ENCODE measurements at places on chromosomes 13 and 19.
A peak's percentile ranks its signal among the peaks of the same experiment; 100 is the strongest.

GRCh38 chr19:50720181-50720920 is 749 bp upstream of the SHANK1 start:
- DNase-seq = no peak

- no peak for DNase-seq
Observed at GRCh38 chr19:7068599-7068998, 904 bp upstream of the ZNF557 start.

DNA sequence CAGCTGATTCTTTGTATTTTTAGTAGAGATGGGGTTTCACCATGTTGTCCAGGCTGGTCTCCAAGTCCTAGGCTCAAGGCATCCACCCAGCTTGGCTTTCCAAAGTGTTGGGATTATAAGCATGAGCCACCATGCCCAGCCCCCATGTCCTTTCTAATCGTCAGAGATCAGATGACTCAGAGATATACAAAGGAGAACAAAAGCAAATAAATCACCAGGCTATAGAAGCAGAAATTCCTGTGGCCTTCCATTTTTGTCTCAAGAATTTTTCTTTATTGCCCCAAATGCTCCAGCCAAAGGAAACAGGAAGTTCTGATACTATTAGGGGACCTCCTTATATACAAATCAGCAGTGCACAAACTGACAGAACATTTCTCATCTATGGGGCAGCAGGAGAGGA is 207.8 kb downstream of the RFC3 start:
- peak; percentile 76 for DNase-seq

DNA sequence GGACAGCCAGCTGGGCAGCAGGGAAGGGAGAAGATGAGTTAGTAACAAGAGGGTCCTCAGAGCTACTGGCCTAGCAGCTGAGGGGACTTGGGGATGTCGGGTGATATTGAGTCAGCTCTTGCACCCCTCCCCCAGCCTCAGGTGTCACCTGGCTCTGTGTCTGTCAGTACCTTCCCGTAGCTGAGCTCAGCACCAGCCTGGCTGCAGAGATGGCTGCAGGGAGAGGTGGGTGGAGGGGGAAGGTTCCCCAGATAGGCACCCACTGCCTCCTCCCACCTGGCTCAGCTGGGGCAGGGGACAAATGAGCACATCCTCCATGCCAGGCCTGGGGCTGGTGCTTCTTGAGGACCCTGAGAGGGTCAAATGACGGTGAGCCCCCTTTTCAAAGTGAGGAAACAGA is 6.8 kb upstream of the KPTN start:
- DNase-seq = no peak

GRCh38 chr19:3398114-3398899 is 31.9 kb downstream of the NFIC start:
- no peak for DNase-seq

DNA sequence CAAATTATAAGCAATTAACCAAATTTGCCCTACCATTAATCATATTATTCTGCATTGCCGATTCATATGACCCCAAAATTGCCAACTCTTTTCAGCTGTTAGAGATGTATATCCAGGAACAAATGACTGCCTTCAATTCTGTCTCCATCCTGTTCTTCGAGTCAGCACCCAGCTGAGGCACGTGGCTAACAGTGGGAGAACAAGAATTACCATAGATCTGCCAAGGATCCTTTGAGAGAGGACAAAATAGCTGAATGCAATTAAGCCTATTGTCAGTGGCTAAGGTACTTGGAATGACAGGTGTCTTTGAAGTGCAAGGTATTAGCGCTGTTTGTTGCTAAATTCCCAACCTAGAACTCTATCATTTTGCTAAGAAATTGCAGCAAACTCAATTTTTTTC is 426.1 kb downstream of the TSHZ3 start:
- no peak for DNase-seq

DNA sequence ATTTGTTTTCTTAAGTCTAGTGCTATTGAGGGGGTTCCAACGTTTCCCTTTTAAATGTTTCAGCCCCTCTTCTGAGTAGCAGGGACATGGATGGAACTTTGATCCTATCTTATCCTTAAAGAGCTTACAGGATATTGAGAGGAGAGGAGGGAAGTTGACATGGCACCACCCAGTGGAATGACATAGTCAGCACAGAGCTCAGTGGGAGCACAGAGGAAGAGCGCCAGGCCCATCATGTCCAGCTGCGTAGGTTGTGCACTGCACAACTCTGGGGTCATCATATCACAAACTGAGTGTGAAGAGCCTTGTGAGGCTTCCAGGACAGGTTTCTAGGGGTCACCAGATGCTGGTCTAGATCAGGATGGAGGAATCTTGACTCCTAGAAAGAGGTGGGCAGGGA is 4.6 kb upstream of the CDC42EP5 start:
- peak; percentile 46 for DNase-seq

DNA sequence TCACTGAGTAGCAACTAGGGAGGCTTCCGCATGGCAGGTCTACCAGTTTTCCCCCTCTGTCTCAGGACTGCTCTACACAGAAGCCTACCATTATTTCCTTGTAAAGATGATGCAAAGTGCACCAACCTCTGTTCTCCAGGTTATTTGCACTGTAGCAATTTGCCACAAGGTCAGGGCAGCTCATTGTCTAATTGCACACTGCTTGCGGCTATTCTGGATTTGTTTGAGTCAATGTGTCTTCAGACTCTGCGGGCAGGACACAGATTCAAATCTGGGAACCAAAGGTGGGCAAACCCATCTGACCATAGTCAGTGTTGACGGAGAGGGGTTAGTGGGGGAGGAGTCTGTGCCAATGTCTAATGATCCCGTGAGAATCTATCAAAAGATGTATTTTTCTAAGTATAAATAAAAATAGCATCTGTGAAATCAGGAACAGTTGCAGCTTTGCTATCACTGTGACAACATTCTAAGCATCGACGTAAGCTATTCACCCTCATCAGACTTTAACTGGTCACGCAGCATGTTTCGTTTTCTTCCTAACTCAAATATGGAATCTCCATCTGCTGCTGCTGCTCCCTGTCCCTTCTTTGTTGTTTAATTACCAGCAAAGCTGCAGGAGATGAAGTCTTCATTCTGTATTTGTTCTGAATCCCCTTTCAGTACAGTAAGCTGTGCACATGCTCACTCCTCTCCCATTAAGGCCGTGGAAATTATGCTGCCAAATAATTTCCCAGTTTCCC is 26.4 kb downstream of the CYSLTR2 start:
- no peak for DNase-seq

- no peak for DNase-seq
Observed at GRCh38 chr13:34338102-34338501, 520.2 kb downstream of the RFC3 start.

GRCh38 chr13:75263741-75264407 is 218.1 kb downstream of the TBC1D4 start:
- peak; percentile 19 for DNase-seq

- no peak for DNase-seq
Observed at GRCh38 chr13:19345916-19346422, 164.3 kb upstream of the TUBA3C start.

DNA sequence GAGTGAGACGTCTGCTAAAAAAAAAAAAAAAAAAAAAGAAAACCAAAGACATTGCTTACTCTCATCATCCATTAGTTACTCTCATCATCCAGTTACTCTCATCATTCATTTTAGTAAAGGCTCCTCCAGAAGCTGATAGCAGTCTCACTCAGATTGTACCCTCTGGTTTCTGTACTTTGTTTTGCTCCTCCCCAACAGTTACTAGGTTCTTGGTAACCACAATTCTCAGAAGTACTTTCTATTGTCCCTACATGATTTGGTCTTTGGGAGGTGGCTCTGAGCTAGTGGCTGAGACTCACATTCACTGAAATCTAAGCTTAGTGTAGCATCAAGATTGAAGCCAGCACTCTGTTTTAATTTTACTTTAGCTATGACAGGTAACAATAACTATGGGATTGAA is 14.3 kb downstream of the ERICH4 start:
- no peak for DNase-seq

DNA sequence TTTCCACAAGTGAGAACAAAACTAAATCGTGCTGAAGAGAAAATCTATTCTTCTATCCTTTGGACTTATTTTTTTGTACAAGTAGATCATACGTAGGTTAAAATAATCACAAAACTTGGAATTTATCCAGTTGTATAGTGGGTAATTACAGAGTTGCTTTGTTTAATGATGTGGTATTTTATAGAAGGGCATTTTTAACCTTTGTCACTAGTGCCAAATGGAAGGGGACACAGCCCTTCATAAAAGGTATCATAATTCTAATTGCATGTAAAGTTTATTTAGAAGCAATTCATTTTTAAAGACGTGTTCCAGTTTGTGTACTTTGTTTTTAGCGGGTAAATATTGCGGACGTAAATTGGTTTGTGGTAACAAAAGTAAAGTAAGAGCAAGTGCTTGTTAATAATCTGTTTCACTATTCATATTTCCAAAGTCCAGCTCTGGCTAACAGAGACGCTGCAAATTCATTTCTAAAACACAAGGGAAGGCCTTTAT is 99.5 kb downstream of the ERCC5 start:
- DNase-seq = no peak

- DNase-seq = no peak
Observed at GRCh38 chr13:31274390-31274789, 74.6 kb downstream of the B3GLCT start.

- no peak for DNase-seq
Observed at GRCh38 chr19:14768001-14768400, 10.4 kb downstream of the ADGRE2 start.

GRCh38 chr19:7636317-7636690 is 606 bp upstream of the STXBP2 start:
- no peak for DNase-seq

DNA sequence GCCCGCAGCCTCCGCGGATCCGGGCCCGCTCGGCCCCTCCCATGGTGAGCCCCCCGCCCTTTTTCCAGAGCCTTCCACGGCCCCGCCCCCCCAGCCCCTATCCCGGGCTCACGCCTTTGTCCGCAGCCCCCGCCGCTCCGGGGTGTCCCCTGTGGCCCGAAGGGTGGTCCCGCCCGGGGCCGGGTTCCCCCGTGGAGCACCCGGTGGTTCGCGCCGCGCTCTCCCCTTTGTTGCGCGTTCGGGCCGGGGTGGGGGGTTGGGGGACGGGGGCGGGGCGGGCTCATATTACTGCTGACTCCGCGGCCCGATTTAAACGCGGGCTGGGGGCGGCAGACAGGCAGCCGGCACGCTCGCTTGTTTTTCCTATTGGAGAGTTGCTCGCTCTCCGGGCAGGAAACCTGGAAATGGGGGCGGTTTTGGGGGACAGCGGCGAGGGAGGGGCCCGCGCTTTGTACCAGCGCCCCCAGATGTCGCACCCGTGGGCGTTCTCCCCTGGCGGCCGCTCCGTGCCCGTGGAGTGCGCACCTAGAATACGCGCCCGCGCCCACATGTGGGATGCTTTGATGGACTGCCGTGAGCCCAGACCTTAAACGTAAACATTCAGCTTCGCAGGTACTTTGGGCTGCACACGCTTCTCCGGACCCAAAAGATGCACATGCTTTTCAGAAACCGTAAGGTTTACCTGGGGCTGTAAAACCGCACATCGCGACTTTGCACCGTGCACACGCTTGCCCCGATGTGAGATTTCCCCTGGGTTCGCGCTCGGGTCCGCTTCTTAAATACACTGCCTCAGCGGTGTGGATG is 699 bp downstream of the PTOV1 start:
- peak; percentile 43 for DNase-seq

DNA sequence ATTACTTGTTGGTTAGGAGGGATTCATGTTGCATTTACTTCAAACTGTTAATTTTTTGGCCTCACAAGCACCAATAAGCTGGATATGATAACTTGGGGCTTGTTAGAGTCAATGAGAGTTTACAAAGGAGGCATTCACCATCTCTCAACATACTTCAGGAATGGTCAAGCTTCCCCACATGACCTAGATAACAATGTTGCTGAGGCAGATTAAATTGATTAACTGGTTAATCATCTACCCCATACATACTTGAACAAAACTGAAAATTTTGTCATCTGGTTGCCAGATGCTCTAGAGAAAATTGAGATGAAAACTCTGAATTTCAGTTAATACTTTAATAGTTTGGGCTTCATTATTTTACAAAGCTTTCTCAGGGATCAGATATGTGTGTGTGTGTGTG is 43.0 kb upstream of the UBL3 start:
- DNase-seq = no peak

- DNase-seq = no peak
Observed at GRCh38 chr13:36006894-36007675, 124.1 kb downstream of the DCLK1 start.

DNA sequence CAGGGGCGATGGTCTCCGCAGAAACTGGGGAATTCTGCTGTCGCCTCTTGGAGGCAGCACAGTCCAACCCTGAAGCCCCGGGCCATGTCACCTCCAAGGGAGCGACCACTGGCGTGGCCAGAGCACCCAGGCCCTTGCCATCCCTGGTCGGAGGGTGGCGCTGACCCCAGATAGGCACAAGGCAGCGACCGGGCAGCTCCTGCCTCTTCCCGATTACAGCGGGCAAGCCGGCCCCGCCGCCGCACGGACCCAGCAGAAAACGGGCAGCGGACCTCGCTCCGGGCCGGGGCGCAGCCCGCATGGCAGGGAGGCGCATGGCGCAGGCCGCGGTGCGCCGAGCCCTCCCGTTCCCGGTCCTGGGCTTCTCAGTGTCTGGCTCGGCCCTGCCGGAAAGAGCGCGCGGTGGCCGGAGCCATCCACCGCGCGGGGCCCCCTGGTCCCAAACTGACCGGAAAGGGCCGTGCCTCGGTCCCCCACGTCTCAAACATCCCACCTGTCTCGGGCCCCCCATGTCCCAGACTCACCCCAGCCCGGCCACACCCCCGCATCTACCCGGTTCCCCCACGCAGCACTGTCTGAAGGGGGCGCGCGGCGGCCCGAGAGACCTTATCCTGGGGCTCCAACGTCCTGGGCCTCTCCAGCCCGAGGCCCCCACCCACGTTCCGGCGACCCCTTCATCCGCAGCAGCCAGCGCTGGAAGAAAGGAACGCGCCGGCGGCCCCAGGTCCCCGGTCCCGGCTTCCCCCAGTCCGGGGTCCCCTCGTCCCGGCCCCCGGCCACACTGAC is 727 bp downstream of the CERS1 start:
- DNase-seq = peak; percentile 53

DNA sequence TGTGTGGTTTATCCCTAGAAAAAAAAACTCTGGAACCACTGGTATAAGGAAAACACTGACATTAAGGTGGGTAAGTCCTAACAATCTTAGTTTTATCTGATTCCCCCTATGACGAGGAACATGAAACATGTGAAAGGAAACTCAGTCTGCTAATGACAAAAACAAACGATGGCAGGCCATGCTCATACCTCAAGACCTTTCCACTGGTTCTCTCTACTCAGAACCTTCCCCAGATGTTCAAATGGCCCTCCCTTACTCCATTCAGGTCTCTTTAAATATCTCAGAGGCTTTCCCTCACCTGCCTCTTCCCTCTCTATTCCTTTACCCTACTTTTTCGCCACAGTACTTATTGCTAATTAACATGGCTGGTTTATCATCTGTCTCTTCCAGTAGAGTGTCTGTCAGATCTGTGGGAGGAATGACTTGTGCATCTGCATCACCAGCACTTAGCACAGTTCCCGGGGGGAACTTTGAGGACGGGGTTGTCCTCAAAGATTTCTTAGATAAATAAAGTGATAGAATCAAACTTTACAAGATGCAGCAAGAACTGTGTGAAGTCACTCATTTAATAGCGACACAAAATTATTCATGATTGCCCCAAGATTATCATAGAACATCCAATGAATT is 1.5 kb downstream of the TUBGCP3 start:
- no peak for DNase-seq

GRCh38 chr13:96279904-96280303 is 190.0 kb downstream of the HS6ST3 start:
- DNase-seq = no peak
